ENCODE measurements at places on chromosomes 3 and 15. TPM values are rescaled to one million over a fixed set of nuclear protein-coding genes. Genes with fewer than 3 reads are reported as not detected.

Gene LSAMP
- total RNA-seq, result not detected

Gene HRH1
- total RNA-seq, result 1.4 TPM

Gene ZNF385D
- total RNA-seq, result 6.2 TPM

Gene CLSTN2
- 2.0 TPM for total RNA-seq

Gene RARB
- 5.4 TPM for total RNA-seq

Gene TGFBR2
- 46.5 TPM for total RNA-seq

Gene LRCH3
- total RNA-seq, result 25.3 TPM

Gene EAF1
- 16.0 TPM for total RNA-seq

Gene ASB14
- 5.0 TPM for total RNA-seq

Gene XCR1
- total RNA-seq, result not detected

Gene ACSBG1
- total RNA-seq, result 0.12 TPM

Gene SLC22A14
- total RNA-seq, result 0.08 TPM

GRCh38 chr3:127706312-127706711 is 33.6 kb downstream of the ABTB1 start:
- DNase-seq, result no peak

GRCh38 chr3:189337673-189338091 is 165.9 kb downstream of the TPRG1 start:
- DNase-seq, result no peak

DNA sequence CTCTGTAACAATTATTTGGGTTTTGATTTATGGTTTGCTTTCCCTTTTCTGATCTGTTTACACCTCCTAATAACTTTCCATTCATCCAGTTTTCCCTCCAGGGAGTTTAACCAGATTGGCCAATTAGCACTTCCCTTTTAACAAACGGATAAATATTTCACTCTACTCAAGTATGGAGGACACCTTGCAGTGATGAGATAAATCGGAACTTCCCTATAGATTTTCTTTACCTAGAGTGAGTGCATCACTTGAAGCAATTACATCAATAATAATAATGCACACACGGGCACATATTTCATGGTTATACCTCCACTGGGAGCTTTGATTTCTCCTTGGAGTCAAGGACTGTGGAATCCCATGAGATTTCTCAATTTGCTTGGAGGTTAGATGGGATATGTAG is 239.1 kb upstream of the CFAP20DC start:
- DNase-seq, result no peak

- peak; percentile 63 for DNase-seq
Observed at GRCh38 chr3:195064300-195064931, 206.5 kb downstream of the XXYLT1 start.

- no peak for DNase-seq
Observed at GRCh38 chr3:106610362-106610959, 741.6 kb upstream of the CBLB start.

DNA sequence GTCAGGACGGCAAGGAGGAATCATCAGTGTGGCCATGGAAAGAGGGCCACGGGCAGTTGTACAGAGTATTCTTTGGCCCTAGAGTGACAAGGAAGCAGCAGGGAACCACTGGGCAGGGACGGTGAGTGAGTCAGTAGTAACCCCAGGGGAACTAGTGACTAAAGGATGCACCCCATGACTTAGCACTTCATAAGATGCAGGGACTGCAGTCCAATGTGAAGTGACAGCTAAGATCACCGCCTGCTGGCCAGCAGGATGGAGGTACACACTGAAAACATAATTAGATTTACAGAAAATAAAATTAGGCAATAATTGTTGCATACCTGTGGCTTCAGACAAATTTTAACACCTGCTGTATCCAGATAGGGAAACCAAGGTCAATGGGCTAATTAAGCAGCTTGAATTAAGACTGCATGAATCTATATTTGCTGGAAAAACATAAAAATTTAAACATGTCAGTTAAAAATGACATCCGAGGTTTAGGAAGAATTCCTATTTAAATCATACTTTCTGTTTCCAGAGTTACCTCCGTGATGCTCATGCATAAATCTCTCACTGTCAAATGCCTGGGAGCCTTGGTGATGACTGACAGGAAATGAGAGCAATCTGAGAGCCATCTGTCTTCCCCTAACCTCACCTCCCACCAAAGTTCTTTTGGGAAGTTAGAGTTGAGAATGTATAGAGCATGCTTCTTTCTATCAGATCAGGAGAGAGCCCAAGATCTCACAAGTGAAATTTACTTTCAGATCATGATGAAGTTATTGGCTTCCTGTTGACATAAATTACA is 56.5 kb downstream of the DCLK3 start:
- no peak for DNase-seq

GRCh38 chr3:123370819-123371218 is 78.1 kb downstream of the ADCY5 start:
- no peak for DNase-seq

DNA sequence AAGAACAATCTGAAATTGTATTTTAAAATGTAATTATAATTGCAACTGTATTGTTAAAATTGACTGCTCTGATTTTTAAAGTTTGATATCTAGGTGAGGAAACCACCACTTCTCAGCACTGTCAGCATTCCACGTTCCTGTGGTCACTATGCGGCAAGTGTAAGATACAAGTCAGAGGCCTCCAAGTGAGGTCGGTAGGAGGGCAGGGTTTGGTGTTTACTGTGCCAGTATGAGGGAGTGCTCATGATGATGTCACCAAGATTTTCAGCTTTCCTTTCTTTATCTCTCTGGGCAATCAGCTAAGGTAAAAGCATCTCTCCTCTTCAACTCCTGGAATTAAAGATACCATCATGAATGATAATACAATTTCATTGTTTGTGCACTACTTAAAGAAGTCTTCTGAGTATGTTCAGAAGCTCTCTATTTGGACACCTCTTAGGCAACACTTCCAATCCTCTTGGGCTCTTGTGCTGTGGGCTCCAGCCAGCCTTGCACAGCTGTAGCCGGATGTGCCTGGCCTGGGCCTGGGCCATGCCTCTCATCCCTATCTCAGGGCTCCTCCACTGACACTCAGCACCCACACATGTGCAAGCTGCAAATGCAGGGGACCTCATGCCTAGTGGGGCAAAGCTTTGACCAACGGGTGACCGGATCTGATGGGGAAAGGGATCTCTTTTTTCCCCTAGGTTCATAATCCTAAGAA is 42.9 kb downstream of the CCR3 start:
- DNase-seq, result peak; percentile 63

GRCh38 chr3:182618085-182618732 is 175.1 kb upstream of the ATP11B start:
- DNase-seq, result no peak

DNA sequence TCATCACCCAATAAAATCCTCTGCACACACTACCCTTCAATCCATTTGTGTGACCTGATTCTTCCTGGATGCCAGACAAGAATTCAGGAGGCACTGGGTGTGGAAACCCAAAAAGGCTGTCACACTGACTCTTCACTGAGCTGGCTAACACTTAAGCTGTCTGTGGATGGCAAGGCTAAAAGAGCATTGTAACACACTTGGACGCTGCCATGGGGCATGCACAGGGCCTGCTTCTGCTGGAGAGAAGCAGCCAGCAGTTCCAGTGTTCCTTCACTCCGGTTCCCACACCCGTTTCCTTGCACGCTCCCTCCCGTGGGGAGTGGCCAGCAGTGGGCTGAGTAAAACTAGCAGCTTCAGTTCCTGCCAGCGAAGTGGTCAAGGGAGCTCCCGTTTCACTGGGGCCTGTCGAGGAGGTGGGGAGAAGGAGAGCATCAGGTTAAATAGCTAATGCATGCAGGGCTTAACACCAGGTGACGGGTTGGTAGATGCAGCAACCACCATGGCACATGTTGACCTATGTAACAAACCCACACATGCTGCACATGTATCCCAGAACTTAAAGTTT is 737.1 kb downstream of the FHIT start:
- DNase-seq, result peak; percentile 48

DNA sequence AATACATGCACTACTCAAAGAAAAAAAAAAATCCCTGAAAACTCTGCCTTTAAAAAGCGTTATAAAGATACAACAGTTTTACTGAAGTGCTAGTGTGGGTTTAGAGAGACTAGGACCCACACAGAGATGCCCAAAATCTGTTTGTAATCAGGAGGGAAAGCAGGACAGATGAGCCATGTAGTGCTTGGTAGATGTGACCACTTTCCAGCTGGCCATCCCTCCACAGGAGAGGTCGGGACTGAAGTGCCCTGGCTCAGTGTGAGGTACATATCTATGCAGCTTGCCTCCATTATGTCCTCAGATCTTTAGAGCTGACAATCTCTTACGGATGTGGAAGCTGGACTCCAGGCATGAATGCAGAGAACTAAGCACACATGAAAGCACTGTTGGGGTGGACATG is 57.5 kb upstream of the NANOGP8 start:
- no peak for DNase-seq

DNA sequence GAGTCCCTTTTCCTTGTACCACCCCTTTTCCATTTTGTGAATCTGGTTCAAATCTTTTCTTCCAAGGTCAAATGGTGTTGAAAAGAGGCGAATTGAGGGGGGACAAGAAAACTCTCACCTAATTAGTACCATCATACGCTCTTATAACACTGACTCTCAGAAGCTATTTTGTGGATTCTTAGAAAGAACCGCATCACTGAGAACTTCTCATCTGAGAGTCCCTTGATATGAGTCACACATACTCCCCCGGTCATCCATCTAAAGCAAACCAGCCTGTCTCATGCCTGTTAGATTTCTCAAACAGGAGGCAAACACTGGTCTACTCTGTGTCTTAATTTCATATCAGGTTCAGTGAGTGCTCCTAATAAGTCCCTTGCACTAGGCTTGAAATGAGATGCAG is 76.5 kb upstream of the SPRED1 start:
- no peak for DNase-seq

- no peak for DNase-seq
Observed at GRCh38 chr15:74460298-74460697, 662 bp downstream of the UBL7 start.

GRCh38 chr3:136547293-136547692 is 204.9 kb downstream of the STAG1 start:
- no peak for DNase-seq

DNA sequence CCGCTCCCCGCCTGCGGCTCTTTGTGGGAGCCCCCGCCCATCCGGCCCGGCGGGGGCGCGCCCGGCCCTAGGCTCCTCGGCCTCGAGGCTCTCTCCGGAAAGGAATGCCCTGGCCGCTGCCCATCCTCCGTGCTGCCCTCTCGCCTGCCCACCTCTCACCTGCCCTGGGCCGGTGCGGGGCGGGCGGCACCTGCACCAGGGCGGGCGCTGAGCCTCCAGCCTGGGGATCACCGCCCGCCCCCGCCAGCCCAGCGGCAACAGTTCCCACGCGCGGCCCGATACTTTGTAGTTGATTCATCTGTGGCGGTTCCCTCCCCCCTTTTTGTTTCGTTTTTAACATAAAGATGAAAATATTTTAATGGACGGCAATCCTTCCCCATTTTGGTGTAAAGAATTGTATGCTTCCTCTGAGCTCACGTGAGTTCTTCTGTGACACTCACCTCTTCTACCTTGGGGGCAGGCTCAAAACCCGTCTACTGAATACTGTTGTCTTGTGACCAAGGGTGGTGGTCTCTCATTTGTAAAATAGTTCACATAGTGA is 1.9 kb downstream of the KLF13 start:
- no peak for DNase-seq

- DNase-seq, result no peak
Observed at GRCh38 chr15:72339777-72340177, 19.8 kb upstream of the CELF6 start.

- no peak for DNase-seq
Observed at GRCh38 chr3:133377396-133377795, 22.5 kb upstream of the BFSP2 start.

GRCh38 chr3:104132566-104133403 is 1233.9 kb upstream of the ALCAM start:
- no peak for DNase-seq

- no peak for DNase-seq
Observed at GRCh38 chr3:24154013-24154695, 209.1 kb downstream of the NR1D2 start.

DNA sequence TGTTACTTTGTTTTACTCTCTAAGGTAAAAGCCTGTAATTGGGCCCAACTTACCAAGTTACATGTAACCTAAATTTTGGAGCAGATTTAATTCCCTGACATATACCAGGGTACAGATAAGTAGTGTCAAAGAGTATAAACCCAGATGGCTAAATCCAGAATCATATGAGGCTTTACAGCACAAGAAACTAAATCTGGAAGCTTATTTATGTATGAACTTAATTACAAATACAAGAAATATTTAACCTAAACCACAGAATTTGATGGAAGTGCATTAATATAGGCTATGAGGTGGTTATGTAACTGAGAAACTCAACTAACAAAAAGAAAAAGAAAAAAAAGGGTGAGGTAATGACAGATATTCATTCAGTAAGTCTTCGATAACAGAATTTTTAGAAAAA is 930.2 kb upstream of the ALCAM start:
- DNase-seq, result no peak

- DNase-seq, result no peak
Observed at GRCh38 chr3:187929112-187929816, 184.0 kb upstream of the BCL6 start.

DNA sequence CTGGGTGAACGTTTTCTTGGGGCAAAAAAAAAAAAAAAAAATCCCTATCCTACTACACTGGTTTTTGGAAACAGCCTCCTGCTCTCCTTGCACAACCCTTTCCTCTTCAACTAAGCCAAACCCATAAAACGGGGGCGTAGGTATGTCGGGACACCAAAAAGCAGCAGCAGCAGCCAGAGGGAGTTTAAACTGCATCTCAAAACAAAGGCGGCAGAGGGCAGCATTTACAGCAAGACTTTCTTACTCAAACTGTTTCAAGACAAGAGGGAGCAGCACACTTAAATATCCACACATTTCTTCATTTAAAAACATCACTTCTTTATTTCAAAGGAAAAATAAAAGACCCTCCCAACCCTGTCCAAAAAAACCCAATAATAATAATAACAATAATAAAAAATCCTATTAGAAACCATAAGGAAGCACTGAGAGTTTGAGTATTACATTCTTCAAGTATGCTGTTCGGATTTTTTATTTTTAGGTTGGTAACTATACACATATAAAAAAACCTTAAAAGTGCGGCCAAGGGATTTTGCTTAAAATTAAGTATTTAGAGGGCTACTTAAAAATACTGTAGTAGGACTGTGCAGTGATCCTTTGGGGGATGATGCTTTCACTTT is 43.9 kb upstream of the PLXND1 start:
- peak; percentile 72 for DNase-seq

DNA sequence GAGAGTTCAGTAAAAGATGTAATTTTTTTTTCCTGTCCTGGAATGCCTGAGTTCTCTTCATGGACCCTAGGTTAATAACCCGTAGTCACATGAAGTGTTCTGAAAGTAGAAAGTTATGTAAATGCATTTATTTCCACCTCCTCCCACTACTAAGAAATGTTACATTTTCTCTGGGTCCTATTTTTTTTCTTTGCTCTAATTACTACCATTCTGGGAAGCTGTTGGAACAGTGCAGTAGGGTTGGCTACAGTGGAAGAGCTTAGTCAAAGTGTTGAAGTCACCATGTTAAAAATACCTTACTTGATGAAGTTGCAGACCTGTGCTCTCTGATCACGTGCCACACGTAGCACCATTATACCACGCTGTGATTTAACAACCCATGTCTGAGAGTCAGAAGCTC is 153.8 kb upstream of the TSC22D2 start:
- no peak for DNase-seq

- DNase-seq, result no peak
Observed at GRCh38 chr3:125434582-125435011, 59.5 kb upstream of the ZNF148 start.

GRCh38 chr3:17983106-17983505 is 240.7 kb upstream of the TBC1D5 start:
- DNase-seq, result no peak

- DNase-seq, result no peak
Observed at GRCh38 chr3:150956376-150956775, 16.2 kb downstream of the CLRN1 start.

- DNase-seq, result no peak
Observed at GRCh38 chr3:16897254-16897926, 12.6 kb downstream of the PLCL2 start.

GRCh38 chr15:78855746-78856145 is 16.9 kb upstream of the MORF4L1 start:
- DNase-seq, result no peak

Measured in psoas muscle (tissue), 8 donors.